ENCODE measurements at places on chromosomes 6 and 20.

DNA sequence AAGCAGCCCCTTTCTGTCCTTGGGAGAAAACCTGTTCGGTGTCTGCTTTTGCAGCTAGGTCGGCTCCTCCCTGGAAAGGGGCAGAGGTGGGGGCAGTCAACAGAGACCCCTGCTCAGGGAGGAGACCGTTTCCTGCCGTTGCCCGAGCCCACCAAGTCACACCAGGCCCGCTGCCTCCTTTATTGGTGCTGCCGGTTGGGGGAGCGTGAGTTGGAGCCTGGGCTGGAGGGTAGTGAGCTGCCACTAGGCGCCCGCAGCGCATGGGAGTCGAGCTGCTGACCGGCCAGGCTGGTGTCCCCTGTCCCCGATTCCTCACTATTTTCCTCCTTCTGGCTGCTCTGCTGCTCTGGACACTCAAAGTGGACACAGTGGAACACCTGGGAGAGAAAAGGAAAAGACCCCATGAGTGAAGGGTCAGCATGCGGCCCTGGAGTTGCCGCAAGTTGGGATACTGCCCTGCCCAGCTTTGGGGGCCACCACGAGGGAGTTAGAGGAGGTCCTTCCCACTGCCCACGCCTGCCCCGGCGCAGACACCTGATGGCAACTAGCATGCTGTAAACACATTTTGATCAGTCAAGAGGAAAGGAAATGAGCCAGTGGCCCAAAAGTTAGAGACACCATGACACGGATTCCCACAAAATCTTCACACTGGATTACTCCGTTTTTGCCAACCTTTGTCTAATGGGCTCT, 355.4 kb downstream of the ZFAND3 start:
- H3K4me1 ChIP-seq, result peaks cover 6% of the 10 kb centered on the region
- no peak for DNase-seq
- H3K27ac ChIP-seq, result no peak overlapping the region
- H3K36me3 ChIP-seq, result no peaks in the 10 kb centered on the region

GRCh38 chr20:53631909-53632662, 38.4 kb upstream of the ZNF217 start:
- no peak overlapping the region for H3K27ac ChIP-seq
- H3K4me3 ChIP-seq, result no peak overlapping the region
- no peaks in the 10 kb centered on the region for H3K36me3 ChIP-seq
- no peaks in the 10 kb centered on the region for H3K27me3 ChIP-seq
- peaks cover 26% of the 10 kb centered on the region for H3K4me1 ChIP-seq

GRCh38 chr6:96301023-96301422, 220.6 kb upstream of the UFL1 start:
- no peak for DNase-seq
- no peak overlapping the region for H3K4me3 ChIP-seq
- no peak overlapping the region for H3K27ac ChIP-seq
- no peaks in the 10 kb centered on the region for H3K36me3 ChIP-seq
- no peaks in the 10 kb centered on the region for H3K4me1 ChIP-seq

- no peak for DNase-seq
- H3K27me3 ChIP-seq, result no peaks in the 10 kb centered on the region
- no peak overlapping the region for H3K4me3 ChIP-seq
- no peaks in the 10 kb centered on the region for H3K36me3 ChIP-seq
- peaks cover 4% of the 10 kb centered on the region for H3K4me1 ChIP-seq
- H3K27ac ChIP-seq, result no peak overlapping the region
Measured at GRCh38 chr20:24483435-24484080, 14.1 kb downstream of the SYNDIG1 start.

DNA sequence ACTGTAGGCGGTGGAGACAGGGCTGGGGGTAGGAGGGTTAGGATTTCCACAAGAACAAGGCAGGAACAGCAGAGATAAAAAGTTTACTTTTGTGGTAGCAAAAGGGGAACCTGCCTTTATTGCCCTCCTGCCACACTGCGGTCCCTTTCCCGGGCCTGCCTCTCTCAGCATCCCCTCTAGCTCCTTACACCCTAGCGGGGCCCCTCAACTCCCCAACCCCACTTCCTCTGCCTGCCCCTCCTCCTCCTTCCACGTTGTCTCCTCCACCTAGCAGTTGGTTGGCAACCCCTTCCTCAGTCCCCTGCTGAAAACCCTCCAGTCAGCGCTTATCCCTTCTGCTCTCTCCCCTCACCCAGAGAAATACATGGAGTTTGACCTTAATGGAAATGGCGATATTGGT, 714 bp downstream of the AIF1 start:
- H3K27me3 ChIP-seq, result peaks cover 7% of the 10 kb centered on the region
- peak; percentile 59 for DNase-seq
- peak overlapping the region; percentile 85 for H3K27ac ChIP-seq
- H3K4me3 ChIP-seq, result peak overlapping the region; percentile 76

DNA sequence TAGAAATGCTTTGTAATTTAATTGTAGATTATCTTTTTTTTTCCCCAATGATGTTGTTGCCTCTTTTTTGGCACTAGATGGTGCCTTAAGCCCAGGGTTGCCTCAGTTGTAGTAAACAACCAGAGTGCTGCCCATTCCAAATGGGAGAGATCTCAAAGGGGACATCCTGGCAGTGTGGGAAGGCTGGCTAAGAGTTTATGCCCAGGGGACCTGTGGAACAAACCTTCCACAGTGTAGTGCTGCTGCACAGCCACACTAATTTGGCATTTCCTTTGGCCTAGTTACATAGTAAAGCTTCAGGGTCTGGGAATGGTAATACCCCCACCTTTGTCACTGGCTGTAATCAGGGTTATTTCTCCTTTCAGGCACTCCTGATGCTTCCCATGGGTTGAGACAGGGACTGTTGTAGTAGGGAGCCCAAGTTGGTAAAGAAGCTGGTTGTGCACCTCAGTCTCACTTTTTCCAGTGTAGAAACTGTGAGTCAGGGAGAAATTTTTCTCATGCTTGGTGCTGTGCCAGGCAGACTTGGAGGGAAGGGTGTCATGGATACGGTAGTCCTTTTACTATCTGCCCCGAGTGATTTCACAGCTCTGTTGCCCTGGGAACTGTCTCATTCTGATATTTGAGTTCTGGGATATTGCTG, 177.8 kb upstream of the ECI2 start:
- no peak overlapping the region for H3K27ac ChIP-seq
- H3K27me3 ChIP-seq, result peaks cover 7% of the 10 kb centered on the region
- no peaks in the 10 kb centered on the region for H3K36me3 ChIP-seq

GRCh38 chr20:62977613-62978560, 25.4 kb downstream of the SLC17A9 start:
- H3K4me3 ChIP-seq, result peak overlapping the region; percentile 45
- no peaks in the 10 kb centered on the region for H3K36me3 ChIP-seq
- DNase-seq, result peak; percentile 76

DNA sequence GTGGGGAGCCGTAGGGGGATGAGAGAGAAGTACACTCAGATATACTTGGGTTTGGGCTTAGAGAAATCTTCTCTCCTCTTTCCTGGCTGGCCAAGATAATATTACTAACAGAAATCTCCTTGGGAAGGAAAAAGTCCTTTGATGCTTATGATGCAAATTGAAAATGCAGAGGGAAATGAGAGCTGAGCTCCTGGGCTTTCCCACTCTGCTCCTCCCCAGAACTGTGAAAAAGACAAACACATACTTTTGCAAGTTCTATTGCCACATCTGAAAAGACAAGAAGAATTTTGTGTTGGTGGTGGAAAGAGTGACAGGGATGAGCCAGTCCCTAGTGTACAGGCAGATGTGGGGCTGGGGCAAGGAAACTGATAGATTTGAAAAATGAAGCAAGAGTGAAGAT, 185.9 kb downstream of the ANKRD60 start:
- H3K27me3 ChIP-seq, result peaks cover 7% of the 10 kb centered on the region
- H3K36me3 ChIP-seq, result no peaks in the 10 kb centered on the region
- no peaks in the 10 kb centered on the region for H3K4me1 ChIP-seq
- H3K27ac ChIP-seq, result no peak overlapping the region
- DNase-seq, result no peak

DNA sequence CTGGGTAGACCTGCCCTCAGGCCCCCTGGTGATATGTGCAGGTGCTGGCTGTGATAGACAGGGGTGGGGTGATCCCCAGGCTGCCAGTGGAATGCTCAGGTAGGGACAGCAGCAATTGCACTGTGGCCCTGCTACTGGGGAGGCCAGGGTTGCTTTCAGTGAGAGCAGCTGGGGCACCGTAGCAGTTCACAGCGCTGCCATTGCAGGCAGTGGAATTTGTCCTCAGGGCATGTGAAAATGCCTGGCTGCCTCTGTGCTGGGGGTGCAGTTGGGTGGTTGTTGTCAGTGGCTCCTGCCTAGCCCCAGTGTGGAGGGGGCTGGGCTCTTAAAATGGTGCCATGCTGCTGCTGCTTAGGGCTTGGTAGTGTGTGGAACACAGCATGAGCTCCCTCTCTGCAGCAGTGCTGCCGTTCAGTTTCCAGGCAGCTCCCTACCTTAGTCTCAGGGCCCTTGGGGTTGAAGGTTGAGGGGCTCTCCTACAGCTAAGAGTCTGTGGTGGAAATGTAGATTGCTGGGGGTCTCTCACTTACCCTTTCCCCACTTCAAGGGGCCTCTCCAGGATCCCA, 23.6 kb downstream of the GJA10 start:
- peaks cover 15% of the 10 kb centered on the region for H3K27me3 ChIP-seq
- H3K4me1 ChIP-seq, result peaks cover 3% of the 10 kb centered on the region
- H3K27ac ChIP-seq, result no peak overlapping the region
- H3K4me3 ChIP-seq, result no peak overlapping the region

DNA sequence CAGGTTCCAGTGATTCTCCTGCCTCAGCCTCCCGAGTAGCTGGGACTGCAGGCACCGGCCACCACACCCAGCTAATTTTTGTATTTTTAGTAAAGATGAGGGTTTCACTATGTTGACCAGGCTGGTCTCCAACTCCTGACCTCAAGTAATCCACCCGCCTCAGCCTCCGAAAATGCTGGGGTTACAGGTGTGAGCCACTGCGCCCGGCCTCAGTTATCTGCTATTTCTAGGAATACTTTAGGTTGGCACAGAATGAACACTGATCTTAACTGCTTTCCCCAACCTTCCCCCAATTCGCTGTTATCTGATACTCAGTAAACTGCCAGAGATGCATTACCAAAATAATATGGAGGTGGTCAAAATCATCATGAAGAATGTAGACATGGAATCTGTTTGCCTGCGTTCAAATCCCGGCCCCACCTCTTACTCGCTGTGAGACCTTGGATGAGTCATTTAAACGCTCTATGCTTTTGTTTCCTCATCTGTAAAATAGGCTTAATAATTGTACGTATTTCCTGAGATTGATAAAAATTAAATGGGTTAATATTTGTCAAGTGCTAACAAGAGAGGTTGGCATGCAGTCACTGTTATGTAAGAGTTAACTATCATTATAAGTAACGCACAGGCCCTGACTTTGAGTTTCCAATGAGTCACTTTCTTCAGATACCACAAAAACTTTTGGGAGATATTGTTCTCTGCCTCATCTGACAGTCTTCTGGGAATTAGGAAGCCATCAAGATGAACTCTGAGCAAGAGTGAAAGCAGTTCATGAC, 44.5 kb upstream of the NCOA3 start:
- no peak overlapping the region for H3K27ac ChIP-seq
- H3K4me1 ChIP-seq, result peaks cover 47% of the 10 kb centered on the region
- H3K27me3 ChIP-seq, result no peaks in the 10 kb centered on the region
- no peaks in the 10 kb centered on the region for H3K36me3 ChIP-seq

GRCh38 chr6:106069478-106069877, 16.7 kb upstream of the PRDM1 start:
- peaks cover 28% of the 10 kb centered on the region for H3K27me3 ChIP-seq
- no peak overlapping the region for H3K27ac ChIP-seq
- DNase-seq, result no peak
- H3K36me3 ChIP-seq, result peaks cover 1% of the 10 kb centered on the region

- H3K4me3 ChIP-seq, result no peak overlapping the region
- no peaks in the 10 kb centered on the region for H3K36me3 ChIP-seq
- no peak for DNase-seq
- H3K4me1 ChIP-seq, result peaks cover 15% of the 10 kb centered on the region
Measured at GRCh38 chr20:50170549-50171220, 17.2 kb upstream of the PEDS1 start.

GRCh38 chr6:47428288-47428687, 49.3 kb upstream of the CD2AP start:
- no peaks in the 10 kb centered on the region for H3K36me3 ChIP-seq
- DNase-seq, result no peak
- H3K27ac ChIP-seq, result no peak overlapping the region
- H3K4me1 ChIP-seq, result peaks cover 3% of the 10 kb centered on the region
- H3K4me3 ChIP-seq, result no peak overlapping the region

- no peaks in the 10 kb centered on the region for H3K27me3 ChIP-seq
- peaks cover 67% of the 10 kb centered on the region for H3K4me1 ChIP-seq
- H3K4me3 ChIP-seq, result peak overlapping the region; percentile 19
- H3K27ac ChIP-seq, result peak overlapping the region; percentile 81
- H3K36me3 ChIP-seq, result peaks cover 7% of the 10 kb centered on the region
Measured at GRCh38 chr6:52305411-52305810, 20.9 kb upstream of the MCM3 start.

DNA sequence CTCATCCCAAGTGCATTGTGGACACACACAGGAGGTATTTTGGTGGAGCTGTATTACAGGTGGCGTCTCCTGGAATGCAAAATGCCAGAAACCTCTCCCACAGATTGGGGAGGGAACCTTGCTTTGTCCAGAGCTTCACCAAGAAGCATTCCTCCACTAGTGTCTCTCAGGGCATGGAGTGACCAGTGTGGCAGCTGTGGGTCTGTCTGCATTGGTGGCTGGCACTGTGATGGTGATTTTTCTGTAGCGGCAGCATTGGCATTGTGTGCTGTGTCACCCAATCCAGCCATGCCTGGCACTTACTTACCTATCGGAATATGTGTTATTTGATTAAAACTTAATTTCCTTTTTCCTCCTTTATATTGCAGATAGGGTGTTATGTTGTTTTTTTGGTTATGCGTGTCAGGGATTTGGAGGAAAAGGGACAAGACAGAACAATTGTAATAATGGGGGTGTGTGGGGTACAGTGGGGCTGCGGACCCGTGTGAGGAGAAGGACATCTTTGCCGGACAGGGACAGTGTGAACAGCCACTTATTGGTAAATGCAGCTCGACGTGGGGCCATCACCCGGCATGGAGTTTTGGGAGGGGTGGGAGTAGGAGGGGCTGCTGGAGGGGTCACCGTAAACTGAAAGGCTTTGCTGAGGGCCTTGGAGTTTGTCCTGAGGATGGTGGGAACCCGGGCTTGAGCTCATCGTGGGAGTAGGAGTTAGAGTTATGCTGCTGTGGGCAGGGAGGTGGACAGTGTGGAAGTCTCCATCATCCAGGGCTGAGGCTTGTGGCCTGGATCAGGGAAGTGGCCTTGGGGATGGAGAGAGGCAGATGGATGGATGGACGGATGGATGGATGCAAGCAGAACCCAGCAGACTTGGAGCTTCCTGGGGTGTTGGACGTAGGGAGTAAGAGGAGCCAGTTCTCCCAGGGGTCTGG, 105.0 kb downstream of the SYCP2 start:
- H3K4me1 ChIP-seq, result no peaks in the 10 kb centered on the region
- DNase-seq, result no peak
- no peak overlapping the region for H3K27ac ChIP-seq
- no peak overlapping the region for H3K4me3 ChIP-seq
- no peaks in the 10 kb centered on the region for H3K27me3 ChIP-seq

- no peaks in the 10 kb centered on the region for H3K36me3 ChIP-seq
- no peak overlapping the region for H3K27ac ChIP-seq
- H3K27me3 ChIP-seq, result no peaks in the 10 kb centered on the region
- DNase-seq, result no peak
- H3K4me3 ChIP-seq, result no peak overlapping the region
- H3K4me1 ChIP-seq, result no peaks in the 10 kb centered on the region
Measured at GRCh38 chr20:15565786-15566185, 1007.5 kb downstream of the KIF16B start.

- DNase-seq, result peak; percentile 28
- peak overlapping the region; percentile 45 for H3K27ac ChIP-seq
- peaks cover 15% of the 10 kb centered on the region for H3K4me1 ChIP-seq
Measured at GRCh38 chr20:56359212-56360132, 698 bp downstream of the FAM210B start.

- no peak for DNase-seq
- no peak overlapping the region for H3K27ac ChIP-seq
- no peaks in the 10 kb centered on the region for H3K27me3 ChIP-seq
- no peak overlapping the region for H3K4me3 ChIP-seq
- no peaks in the 10 kb centered on the region for H3K36me3 ChIP-seq
Measured at GRCh38 chr6:23983735-23984134, 142.3 kb upstream of the NRSN1 start.

All from activated naive CD4-positive, alpha-beta T cell treated with anti-CD3 and anti-CD28 coated beads, Interleukin-2, amount 10 ng/mL, durations not matched to agents 7 days and 5 days (primary cell).